ENCODE measurements at places on chromosomes 16 and 17.

DNA sequence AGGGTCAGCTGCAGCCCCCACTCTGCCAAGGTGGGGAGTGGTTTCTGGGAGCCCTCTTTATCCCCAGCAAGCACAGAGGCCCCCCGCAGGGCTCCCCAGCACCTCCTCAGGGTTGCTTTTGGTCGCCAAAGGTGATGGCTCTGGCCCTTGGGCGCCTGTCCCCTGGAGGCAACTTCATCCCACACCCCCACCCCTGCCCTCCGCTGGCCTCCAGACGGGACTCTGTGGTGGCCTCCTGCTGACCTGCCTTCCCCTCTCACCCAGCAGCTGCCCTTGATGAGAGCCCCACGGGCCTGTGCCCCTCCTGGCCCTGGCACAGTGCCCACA, 7.8 kb upstream of the RHOT2 start:
- no peak for DNase-seq

GRCh38 chr17:17900615-17901520, 64.1 kb upstream of the SREBF1 start:
- no peak for DNase-seq

DNA sequence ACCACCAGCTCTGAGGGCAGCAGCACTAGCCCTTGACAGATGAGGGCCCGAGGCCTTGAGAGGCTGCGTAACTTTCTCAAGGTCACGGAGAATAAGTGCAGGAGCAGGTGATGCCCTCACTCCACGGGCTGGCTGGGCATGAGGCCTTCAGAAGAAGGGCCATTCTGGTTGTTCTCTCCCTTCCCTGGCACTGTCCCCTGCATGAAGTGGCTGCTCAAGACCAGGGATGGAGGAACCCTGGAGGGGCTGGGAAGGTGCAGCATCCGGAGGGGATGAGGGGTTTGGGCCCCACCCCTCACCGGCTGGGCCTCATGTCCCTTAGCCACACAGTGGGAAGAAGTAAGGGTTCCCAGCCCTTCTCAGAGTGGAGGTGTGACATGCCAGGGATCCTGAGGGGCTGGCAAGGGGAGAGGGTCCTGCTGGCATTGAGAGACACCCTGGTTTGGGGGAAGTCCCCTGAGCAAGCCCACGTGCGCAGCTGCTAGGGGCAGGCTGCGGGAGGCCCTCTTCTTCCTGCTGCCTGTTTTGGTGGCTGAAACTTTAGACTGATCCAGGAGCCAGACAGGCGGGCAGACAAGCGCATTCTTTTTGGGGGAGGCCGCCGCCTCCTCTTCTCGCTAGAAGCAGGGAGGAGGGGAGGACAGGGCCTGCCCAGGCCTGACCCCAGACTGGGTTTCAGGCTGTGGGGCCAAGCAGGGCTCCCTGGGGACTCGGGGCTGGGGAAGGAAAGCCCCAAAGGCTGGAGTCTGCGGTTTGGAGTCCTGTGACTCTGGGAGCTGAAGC, 74.0 kb downstream of the N4BP1 start:
- DNase-seq: no peak

DNA sequence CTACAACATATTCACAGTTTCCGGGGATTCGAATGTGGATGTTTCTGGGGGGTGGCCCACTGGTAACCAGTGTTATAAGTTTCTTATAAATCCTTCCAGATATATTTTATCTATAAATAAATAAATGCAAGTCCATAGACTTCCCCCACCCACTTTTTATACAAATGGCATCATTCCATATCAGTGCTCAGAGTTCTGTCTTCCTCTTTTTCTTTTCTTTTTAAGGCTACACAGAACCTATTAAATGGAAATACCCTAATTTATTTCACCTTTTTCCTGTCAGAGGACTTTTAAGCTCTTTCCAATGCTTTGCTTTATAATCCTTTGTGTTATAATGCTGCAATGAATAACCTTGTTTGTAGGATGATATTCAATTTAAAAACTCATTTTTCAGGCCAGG, 3.8 kb downstream of the LGALS9 start:
- no peak for DNase-seq

- DNase-seq: no peak
Measured at GRCh38 chr17:59848778-59849177, 44.0 kb downstream of the TUBD1 start.

- no peak for DNase-seq
Measured at GRCh38 chr16:9854675-9855074, 327.6 kb downstream of the GRIN2A start.

DNA sequence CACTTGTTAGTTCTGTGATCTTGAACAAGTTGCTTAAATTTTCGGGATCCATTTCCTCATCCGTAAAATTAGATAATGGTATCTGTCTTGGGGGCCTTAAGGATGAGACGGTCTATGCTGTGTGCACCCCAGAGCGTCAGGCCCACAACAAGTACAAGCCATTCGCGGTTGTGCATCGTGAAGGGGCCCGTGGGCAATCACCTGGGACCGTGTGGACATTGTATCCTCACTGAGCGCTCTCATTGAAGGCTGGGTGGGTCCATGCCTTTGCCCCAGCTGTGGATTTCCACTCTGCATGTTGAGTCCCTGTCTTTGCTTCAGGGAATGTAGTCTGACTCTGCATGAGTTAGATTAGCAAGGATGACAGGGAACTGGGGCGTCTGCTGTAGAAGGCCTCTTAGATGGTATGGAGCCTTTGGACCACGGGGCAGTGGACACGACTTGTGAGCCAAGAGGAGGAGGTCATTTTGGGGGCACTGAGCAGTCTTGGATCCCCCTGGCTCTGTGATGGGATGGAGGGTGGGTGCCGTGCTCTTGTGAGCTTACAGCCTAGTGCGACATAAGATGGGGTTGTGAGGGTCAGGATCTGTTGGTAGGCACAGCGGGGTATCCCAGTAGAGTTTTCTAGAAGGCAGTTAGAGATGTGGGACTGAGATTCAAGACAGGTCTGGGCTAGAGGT, 89.5 kb downstream of the SNX29 start:
- DNase-seq: no peak

All from left renal pelvis (tissue), 4 donors.